ENCODE measurements at places on chromosomes 5 and 9. TPM values are rescaled to one million over a fixed set of nuclear protein-coding genes. Genes with fewer than 3 reads are reported as not detected.

EIF4E1B gene
- total RNA-seq = not detected

PCDHB16 gene
- 5.1 TPM for total RNA-seq

DNA sequence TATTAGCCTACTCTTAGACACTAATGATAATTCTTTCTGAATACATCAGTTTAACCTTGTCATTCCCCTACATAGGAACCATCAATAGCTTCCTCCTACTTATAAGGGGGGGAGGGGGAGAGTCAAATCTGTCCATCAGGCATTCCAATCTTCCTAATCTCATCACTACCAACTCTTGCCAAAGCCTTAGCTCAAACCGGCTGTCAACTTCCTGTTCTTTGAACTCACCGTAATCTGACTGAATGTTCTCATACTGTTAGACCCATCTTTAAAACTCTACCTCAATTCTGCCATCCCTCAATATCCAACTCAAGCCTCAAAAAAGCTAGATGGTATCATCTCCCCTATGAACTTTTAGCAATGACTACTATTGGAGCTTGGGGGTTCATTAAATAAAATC is 41.9 kb upstream of the RNF38 start:
- no peak for DNase-seq

DNA sequence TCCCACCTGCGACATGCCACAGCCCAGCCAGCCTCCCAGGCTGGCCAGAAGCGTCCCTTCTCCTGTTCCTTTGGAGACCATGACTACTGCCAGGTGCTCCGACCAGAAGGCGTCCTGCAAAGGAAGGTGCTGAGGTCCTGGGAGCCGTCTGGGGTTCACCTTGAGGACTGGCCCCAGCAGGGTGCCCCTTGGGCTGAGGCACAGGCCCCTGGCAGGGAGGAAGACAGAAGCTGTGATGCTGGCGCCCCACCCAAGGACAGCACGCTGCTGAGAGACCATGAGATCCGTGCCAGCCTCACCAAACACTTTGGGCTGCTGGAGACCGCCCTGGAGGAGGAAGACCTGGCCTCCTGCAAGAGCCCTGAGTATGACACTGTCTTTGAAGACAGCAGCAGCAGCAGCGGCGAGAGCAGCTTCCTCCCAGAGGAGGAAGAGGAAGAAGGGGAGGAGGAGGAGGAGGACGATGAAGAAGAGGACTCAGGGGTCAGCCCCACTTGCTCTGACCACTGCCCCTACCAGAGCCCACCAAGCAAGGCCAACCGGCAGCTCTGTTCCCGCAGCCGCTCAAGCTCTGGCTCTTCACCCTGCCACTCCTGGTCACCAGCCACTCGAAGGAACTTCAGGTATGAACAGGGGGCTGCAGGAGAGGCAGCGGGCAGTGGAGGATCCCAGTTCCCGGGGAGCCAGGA is 106.5 kb downstream of the PPARGC1B start:
- no peak for DNase-seq

DNA sequence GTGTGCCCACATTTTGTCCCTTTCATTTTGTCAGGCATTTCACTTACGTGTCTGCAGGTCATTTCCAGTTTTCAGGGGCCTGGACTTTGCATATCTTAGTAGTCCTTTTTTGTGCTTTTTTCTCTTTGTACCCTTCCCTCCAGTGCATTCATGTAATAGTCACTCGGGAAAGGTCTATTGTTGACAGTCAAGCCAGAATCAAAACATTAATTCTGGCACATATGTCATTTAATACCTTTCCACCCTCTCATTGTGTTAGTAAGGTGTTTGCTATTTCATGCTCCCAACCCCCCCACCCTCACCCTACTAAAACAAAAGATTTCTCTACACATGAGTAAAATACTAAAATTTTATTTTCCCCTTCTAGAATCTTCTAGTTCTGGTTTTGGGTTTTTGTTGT is 42.7 kb downstream of the UGCG start:
- DNase-seq = no peak

- DNase-seq = no peak
Measured at GRCh38 chr5:91312698-91313097, 70.4 kb downstream of the ARRDC3 start.

Measured in GM23248 (cell line).